NB4 (cell line): ENCODE measurements at places on chromosomes 2 and 18.

DNA sequence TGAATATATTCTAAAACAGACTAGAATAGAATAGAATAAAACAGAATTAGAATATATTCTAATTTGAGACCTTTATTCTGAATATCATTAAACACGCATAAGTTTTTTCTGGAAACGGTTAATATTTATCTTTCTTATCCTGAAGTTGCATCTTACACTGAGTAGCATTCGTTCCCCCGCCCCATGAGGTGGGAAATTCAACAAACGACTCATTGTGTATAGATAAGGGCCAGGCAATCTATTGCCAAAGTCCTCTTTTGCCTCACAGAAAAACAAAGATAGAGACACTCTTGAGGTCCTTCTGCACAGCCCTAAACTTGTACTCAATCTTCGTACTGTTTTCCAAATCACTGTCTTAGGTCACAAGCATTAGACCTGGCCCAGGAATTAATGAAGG lies 98.1 kb downstream of the COL6A3 start:
- no peak for DNase-seq

DNA sequence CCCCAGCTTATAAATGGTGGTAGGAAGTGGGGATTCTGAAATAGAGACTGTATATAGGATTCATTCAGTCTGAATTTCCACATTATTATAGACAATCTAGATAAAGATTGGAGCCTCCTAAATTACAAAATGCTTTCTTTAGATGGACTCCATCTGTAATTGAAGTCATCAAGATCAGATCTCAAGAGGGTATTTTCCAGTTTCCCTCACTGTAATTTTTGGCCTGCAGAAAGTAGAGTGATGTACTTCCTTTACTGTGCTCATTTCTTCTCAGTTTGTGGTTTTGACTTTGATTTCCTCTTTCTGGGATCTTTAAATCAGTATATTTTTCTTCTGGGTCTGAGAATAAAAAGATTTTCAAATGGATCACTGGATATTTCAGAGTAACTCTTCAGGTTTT lies 7.2 kb downstream of the BABAM2 start:
- DNase-seq: no peak

DNA sequence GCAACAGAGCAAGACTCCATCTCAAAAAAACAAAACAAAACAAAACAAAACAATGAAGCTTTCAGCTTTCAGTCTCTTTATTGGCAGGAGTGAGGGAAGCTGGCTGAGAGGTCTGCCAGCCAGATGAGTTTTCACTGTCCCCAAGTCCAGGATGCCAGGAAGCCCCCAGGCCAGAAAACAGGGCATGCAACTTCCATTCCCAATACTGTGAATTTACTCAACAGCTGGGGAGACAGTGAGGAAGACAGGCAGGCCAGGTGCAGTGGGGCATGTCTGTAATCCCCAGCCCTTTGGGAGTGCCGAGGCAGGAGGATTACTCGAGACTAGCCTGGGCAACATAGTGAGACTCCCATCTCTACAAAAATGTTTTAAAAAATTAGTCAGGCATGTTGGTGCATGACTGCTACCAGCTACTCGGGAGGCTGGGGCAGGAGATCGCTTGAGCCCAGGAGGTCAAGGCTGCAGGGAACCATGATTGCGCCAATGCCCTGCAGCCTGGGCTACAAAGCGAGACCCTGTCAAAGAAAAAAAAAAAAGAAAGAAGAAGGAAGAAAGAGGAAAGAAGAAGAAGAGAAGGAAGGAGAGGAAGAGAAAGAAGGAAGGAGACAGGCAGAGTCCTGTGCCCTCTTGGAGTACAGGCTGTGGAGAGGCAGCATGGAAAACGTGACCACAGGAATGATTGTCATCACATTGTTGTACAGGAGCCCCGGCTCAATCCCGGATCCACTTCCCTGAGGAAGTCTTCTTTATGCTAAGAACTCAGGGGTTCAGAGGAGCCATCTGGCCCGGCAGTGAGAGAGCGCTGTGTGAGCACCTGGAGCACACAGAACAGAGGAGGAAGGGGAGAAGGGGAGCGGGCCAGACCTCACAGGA lies 29.2 kb upstream of the POMC start:
- DNase-seq: no peak

- DNase-seq: no peak
These were observed 32.6 kb downstream of the ABCA12 start for GRCh38 chr2:215105607-215106354.

DNA sequence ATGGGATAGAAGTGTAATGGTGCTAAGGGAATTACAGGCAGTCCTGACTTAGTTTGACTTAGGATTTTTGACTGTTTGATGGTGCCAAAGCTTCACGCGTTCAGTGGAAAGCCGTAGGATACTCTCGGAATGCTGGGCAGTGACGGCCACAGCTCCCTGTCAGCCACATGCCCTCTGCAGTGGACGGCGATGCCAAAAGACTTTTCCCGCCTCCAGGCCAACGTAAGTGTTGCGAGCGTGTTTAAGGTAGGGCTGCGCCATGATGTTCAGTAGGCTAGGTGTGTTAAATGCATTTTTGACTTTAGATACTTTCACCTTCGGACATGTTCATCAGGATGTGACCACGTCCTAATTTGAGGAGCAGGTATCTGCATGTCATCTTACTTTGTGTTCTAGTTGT lies 63.4 kb downstream of the DCDC2C start:
- no peak for DNase-seq

DNA sequence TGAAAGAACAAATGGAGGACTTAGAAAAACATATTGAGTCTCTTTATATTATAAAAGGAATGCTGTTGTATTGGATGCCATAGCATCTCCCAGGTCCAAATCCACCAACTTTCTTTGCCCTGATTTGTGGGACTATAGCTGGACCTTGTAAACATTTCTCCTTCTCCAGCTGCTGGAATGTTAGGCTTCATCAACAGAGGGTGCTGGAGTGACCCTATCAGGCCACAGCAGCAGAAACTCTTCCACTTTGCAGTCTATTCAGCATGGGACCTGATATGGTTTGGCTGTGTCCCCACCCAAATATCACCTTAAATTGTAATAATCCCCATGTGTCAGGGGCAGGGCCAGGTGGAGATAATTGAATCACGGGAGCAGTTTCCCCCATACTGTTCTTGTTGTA lies 138.4 kb upstream of the ARL4C start:
- no peak for DNase-seq

DNA sequence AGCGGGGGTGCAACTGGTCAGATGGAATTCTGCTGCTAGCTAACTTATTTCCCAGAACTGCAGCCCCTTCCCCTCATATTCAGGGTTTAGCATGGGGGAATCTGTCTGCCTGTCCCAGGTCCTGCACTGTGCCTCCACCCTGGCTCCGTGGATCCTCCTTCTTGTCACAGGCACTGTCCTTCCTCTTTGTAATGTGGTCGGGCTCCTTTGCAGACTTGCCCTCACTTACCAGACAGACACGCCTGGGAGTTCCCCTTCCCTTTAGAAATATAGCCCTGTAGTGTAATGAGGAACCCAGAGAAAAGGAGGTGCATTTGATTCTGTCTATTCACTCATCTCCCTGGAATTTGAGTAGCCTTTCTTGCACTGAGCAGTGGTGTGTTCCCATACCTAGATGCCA lies 108.7 kb downstream of the TRIM43 start:
- DNase-seq: peak; percentile 36
